Stimulated activated naive CD4-positive, alpha-beta T cell treated with Interleukin-2 at 50 U/mL for 16 hours (primary cell): ENCODE measurements at places on chromosomes 16 and 17.

GRCh38 chr17:42410319-42410685 lies 12.8 kb downstream of the CAVIN1 start:
- no peak for DNase-seq

GRCh38 chr16:50012182-50012581 lies 12.8 kb upstream of the CNEP1R1 start:
- DNase-seq, result no peak

GRCh38 chr17:66809408-66809807 lies 25.5 kb upstream of the CACNG5 start:
- DNase-seq, result no peak

- DNase-seq, result no peak
Observed at GRCh38 chr16:10850478-10850850, 26.5 kb upstream of the CIITA start.

DNA sequence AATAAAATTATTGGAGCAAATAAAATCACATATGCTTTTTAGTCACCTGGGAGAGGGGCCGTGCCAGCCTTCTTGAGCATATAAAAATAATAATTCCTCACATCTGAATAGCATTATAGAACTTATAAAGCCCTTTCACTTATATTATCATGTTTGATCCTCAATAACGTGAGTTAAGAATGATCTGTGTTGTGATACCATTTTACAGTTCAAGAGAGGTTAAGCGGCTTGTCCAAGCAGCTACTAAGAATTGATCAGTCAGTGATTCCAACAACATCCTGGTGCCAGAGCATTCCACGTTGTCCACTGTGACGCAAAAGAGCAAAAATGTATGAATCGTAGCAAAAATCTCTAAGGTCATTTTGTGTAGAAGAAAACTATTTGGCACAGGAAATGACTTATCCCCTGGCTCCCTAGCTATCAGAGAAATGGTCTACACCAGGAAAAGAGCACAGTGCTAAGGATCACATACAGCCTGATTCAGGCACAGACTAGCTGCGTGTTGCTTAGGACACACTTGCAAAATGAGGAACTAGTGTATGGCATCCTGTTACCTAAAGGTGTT lies 33.0 kb downstream of the ANKFN1 start:
- DNase-seq, result no peak

GRCh38 chr17:3722716-3723115 lies 987 bp upstream of the HASPIN start:
- DNase-seq, result no peak

DNA sequence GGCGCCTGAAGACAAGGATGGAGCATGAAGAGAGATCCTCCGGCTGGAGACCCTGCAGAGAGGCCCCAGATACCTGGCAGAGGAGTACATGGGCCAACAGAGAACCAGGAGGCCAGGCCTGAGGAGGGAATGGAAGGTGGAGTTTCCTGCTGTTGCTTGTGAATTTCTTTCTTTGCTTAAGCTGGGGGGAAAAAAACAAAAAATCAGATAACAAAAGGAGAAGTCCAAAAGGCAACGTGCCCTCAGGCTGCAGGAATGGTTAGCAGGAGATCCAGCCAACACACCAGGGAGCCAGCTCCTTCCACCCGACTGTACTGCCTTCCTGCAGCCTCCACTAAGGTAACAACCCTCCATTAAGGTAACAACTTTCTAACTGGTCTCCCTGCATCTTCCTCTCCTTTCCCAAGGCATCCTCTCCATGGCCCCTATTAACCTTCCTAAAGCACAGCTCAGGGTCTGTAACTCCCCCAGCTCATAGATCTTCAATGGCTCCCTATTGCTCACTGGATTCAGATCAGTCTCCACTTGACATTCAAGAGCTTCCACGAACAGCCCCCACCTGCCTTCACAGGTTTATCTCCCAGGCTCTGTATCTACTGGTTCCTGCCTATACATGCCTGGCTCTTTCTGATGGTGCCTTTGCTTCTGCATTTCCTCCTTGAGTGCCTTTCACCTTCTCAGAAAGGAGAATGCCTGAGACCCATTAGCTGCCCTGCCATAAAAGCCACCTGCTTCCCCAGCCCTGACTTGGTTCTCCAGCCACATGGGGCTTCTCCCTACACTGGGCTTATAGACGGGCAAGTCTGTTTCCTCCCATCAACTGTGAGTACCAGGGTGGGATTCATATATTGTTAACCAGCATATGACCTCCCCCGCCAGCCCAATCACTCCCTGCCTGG lies 725 bp upstream of the ARL5C start:
- no peak for DNase-seq

DNA sequence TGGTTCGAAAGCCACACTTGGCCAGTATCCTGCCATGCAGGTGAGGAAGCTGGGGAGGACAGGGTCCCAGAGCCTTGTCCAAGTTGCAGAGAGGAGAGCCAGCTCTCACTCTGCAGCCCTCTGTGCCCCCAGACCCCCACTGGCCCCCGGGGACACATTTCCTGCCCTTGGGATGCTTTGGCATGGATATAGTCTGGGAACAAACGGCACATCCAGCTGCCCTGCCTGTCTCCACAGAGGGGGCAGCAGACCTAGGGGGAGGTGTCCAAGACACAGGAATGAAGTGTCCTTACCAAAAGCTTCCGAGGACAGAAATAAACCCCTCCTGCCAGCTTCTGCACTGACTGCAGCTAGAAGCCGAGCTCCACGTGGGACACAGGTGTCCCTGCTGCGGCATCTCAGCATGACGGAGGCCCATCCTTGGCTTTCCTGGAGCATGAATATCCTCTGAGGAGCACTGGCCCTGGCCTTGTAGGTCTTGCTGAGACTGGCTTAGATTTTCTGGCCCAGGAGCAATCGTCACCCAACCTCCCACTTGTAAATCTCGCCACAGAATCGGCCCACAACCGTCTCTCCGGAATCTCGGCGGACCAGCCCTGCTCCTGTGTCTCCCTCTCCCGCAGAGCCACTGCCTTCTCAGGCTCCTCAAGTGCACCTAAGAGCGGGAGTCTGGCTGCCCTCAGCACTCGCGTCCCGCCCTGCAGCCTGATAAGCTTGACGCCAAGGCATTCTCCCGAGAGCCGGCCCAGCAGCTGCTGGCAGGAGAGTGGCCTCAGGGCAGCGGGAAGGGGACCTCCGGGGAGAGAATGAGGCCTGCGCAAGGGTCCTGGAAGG lies 1.1 kb upstream of the CAPN15 start:
- DNase-seq, result no peak

- no peak for DNase-seq
Observed at GRCh38 chr17:17175340-17175739, 30.8 kb downstream of the PLD6 start.
